ENCODE measurements at places on chromosomes 7 and 10. TPM values are rescaled to one million over a fixed set of nuclear protein-coding genes. Genes with fewer than 3 reads are reported as not detected.

SRGN gene
- 353 TPM for total RNA-seq

- DNase-seq = no peak
Measured at GRCh38 chr10:29039677-29040189, 249.1 kb upstream of the LYZL1 start.

VPS37D gene
- total RNA-seq = 0.96 TPM

GRCh38 chr7:148397056-148397455 lies 193.5 kb upstream of the C7orf33 start:
- no peak for DNase-seq

DNA sequence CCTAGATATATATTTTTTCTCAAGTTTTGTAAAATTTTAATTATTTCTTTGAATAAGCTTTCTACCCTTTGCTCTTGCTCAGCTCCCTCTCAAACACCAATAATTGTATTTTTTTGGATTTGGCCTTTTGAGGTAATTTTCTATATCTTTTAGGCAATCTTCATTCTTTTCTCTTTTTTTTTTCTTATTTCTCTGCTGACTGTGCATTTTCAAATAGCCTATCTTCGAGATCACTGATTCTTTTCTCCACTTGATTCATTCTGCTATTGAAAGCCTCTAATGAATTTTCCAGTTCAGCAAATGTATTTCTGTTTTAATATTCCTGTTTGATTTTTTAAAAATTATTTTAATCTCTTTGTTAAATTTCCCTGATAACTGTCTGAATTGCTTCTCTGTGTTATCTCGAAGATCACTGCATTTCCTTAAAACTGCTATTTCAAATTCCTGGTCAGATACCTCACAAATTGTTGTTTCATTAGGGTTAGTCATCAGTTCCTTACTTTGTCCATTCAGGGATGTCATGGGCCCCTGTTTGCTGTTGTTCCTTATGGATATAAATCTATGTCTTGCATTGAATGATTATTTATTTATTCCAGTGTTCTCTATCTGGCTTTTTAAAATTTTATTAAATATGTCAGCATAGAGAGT lies 100.1 kb upstream of the UNC5B start:
- no peak for DNase-seq

- no peak for DNase-seq
Measured at GRCh38 chr10:44752451-44753441, 158.4 kb upstream of the TMEM72 start.

DNA sequence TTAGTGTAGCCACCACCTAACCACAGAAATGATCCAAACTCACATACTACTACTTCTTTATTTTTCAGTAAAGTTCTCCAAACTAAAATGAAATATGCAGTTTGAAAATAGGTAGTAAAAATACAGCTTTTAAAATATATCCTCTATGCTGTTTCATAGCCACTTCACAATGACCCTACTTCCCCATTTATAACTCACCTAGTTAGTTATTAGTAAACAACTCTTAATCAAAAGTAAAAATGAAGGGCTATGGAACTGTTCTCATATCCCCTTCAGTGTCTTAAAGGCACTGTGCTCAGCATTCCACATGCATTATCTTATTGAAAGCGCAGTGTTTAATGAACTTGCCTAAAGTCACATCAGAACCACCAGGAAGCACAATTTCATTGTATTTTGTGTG lies 43.5 kb downstream of the KMT2C start:
- DNase-seq = no peak

- DNase-seq = no peak
Measured at GRCh38 chr7:43586251-43586900, 3.5 kb downstream of the STK17A start.

DNA sequence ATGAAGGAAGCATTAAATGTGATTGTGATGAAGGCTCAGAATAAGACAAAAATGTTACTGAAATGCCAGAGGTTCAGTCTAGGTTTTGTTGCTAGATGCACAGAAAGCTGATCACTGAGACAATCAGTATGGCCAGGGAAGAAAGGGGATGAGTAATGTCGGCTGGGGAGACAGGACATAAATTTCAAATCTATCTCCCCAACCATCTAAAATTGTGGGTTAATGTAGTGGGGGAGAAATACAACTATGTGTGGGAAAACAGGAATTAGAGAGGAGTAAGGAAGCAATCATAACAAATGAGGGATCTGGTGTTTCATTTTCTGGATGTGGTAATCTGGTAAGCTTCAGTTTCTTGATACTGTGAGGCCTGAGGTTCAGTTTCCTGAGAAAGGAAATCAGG lies 1111.0 kb downstream of the XPNPEP1 start:
- no peak for DNase-seq
